ENCODE measurements at places on chromosomes 1 and 21.
A peak's percentile ranks its signal among the peaks of the same experiment; 100 is the strongest.

GRCh38 chr1:31040038-31040437 is 25.5 kb downstream of the PUM1 start:
- DNase-seq, result no peak

GRCh38 chr1:83531521-83532309 is 467.2 kb downstream of the TTLL7 start:
- DNase-seq, result no peak

DNA sequence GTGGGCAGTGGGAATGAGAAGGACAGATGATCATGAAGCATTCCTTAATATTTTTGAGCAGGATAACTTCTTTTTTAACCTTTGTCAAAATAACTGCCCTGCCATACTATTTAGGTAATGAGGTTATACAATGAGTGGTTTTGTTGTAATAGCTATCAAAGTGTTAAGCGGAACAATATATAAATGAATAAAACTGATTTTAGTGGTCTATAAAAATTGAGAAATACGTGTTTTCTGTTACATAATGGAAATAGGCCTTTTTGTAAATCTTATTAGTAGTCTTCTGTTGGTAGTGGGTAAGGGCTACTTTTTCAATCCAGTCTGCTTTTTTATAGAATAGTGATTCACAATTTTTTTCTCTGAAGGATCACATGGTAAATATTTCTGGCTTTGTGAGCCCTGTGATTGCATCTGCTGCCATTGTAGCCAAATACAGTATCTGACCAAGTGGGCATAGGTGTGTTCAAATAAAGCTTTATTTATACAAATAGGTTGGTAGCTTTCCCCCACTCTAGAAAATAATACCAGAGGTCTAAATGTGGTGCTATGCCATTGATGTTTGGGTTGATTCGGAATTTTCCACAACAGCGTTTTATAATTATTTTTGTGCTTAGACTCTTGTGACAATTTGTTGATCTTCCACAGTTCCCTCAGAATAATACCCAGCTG is 4.3 kb downstream of the NEK7 start:
- no peak for DNase-seq

GRCh38 chr1:223455470-223455869 is 62.3 kb downstream of the CCDC185 start:
- peak; percentile 9 for DNase-seq

GRCh38 chr1:200845360-200845759 is 27.4 kb upstream of the GPR25 start:
- DNase-seq, result no peak

DNA sequence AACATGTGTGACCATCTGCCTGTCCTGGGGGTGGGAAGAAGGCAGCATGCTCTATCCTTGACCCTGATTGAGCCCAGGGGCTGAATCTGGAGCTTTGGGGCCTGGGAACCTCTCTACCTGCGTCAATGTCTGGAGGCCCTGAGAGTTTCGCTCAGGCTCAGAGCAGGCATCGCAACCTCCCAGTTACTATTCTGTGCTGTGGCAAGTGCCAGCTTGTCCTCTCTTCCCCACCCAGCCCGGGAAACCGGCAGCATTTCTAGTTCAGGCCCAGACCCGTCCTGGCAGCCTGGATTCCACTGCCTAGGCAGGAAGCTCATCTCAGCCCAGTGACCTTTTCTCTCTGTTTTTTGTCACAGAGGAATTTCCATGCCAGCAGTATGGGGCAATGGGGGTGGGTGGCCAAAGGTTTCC is 10.0 kb upstream of the IRF6 start:
- DNase-seq, result no peak

- DNase-seq, result no peak
These were observed 3.1 kb upstream of the GBP6 start for GRCh38 chr1:89360716-89361115.

DNA sequence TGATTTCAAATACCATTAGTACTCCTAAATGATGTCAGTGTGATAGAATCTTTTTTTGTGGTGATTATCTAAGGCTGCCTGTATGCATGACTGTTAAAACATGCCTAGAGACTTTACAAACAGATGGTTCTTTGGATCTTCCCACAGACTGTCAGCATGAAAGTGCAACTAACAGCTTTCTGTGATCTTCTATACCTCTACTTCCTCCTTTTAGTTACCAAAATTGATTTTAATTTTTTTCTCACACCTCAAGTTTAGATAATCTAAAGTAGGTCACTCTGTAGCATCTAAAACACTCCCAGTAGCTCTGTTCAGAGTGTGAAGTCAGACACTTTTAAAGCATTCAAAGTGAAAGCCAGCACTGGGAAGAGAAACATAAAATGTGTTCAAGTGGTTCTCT is 534.5 kb downstream of the PTPRC start:
- DNase-seq, result peak; percentile 22

- no peak for DNase-seq
These were observed 64.8 kb upstream of the PPM1J start for GRCh38 chr1:112779665-112780526.

DNA sequence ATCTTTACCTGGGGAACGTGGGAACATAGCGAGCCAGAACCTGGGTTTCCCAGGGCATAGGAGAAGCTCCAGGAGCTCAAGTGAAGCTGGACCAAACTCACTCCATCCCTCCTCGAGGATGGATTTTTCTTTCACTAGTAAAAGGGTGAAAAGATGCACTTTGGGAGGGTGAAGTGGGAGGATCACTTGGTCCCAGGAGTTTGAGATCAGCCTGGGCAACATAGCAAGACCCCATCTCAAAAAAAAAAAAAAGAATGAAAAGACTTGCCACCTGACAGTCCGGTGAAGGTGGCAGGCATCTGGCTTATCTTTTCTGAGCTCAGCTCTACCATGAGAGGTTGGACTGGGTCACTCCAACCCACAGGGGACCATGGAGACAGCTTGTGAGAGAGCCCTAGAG is 42.3 kb downstream of the CHAF1B start:
- no peak for DNase-seq

- no peak for DNase-seq
These were observed 31.6 kb downstream of the FMO4 start for GRCh38 chr1:171345536-171345935.

DNA sequence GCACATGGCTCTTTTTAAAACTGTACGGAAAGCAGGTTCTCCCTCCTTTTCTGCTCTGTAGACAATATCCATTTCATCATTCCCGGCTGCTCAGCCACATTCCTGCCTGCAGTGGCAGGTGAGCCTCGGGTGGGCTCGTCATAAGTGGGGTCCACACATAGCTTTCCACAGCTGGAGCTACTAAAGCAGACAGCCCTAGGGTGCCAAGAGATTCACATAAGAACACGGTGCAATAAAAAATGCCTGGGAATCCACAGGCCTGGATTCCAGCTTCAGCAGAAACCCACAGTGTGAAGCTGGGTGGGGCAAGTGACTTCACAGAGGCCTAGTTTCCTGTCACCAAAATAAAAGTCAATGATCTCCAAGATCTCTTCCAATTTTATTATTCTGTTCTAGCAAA is 96.4 kb downstream of the MIS18A start:
- DNase-seq, result no peak

DNA sequence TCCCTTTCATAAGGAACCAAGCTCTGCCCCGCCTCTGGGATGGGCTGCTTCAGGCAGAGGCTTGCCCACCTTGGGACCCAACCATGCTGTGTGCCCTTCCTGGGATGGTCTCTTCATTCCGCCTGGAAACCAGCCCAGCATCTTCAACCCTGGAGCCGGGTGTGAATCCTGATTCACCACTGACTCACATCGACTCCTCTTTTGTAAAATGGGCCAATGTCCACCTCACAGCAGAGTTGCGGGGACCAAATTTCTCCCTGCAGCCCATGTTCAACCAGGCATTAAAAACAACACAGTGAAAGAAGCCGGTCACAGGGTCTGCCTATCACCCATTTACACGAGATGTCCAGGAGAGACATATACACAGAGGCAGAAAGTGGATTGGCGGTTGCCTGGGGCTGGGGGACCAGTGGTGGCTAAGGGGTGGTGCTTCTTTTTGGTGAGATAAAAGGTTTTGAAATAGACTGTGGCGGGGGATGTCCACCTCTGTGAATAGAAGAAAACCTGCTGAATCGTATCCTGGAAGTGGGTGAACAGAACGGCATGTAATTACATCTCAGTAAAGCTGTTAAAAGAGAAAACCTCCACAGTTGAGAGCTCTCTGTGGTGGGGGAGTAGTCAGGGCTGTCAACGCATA is 6.9 kb upstream of the GPR153 start:
- DNase-seq, result peak; percentile 75

DNA sequence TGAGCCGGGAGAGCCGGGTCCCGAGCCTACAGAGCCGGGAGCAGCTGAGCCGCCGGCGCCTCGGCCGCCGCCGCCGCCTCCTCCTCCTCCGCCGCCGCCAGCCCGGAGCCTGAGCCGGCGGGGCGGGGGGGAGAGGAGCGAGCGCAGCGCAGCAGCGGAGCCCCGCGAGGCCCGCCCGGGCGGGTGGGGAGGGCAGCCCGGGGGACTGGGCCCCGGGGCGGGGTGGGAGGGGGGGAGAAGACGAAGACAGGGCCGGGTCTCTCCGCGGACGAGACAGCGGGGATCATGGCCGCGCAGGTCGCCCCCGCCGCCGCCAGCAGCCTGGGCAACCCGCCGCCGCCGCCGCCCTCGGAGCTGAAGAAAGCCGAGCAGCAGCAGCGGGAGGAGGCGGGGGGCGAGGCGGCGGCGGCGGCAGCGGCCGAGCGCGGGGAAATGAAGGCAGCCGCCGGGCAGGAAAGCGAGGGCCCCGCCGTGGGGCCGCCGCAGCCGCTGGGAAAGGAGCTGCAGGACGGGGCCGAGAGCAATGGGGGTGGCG is 371 bp downstream of the ARID1A start:
- no peak for DNase-seq

GRCh38 chr1:61091455-61091854 is 9.1 kb downstream of the NFIA start:
- DNase-seq, result no peak

DNA sequence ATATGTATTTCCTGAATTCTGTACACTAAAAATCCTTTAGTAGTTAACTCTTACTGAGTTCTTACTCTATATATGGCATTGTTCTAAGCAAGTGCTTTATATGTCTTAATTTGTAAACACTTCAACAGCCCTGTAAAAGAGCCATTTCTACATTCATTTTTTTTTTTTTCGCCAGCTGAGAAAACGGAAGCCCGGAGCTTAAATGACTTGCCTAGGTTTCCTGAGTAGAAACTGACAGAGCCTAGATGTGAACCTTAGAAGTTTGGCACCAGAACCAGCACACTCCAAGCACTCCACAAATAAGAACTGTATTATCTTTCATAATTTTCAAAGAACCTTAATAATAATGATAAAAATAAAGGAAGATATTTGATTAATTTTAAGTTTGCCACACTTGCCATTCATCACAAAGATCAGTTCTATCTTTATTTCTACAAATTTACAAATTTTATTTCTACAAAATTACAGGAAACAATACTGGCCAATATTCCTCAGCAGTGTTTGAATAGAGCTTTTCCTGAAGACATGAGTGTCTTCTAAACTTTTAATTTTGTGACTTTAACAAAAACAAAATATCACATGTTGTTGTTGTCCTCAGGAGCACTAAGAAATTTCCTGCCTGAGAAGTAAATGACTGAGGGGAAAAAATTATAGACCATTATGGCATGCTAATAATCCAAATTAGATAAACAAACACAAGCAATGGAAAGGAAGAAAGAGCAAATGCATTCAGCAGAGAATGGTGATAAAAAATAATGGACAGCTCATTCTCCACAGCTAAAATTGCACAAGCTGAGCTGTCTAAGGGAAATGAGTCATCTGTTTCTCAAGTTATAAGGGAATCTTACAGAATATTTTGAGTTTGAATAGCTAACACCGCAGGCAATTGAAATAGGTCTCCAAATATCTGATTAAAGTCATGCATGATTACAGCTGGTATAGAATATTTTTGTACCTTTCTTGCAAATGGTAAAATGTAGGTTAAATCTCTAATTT is 71.2 kb downstream of the DPYD start:
- peak; percentile 86 for DNase-seq

- DNase-seq, result no peak
These were observed 12.2 kb upstream of the SPEN start for GRCh38 chr1:15835205-15835740.

GRCh38 chr1:51526248-51526647 is 7.2 kb upstream of the EPS15 start:
- no peak for DNase-seq

DNA sequence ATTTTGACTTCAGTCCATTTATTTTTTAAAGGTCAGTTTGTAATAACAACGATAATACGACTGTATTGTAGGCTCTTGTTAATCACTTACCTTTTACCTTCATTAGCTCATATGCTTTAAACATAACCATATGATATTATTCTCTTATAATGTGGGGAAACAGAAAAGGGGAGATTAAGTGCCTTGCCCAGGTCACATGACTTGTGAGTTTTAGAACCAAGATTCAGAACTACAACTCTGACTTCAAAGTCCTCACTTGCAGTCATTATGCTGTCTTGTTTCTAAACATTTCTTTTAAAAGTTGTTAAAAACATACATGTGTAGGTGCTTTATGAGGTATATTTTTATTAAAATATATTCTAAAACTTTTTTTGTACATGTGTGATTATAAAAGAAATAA is 41.1 kb downstream of the SUCO start:
- DNase-seq, result no peak

DNA sequence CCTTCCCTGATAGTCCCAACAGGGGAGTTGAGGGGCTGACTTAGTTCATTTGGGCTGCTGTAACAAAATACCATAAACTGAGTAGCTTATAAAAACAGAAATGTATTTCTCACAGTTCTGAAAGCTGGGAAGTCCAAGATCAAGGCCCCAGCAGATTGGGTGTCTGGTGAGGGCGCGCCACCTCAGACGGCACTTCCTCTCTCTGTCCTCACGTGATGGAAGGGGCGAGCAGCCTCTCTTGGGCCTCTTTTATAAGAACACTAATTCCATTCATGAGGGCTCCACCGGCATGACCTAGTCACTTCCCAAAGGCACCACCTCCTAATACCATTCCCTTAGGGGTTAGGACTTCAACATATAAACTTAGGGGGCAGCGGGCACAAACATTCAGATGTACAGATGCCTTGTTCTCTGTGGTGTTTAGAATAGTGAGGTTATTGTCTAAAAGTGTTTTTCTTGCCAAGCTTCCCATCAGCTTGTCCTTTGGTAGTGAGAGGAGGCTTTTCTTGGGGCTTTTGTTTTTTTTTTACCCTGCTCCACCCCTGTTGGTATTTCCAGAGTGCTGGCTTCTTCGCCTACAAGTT is 20.3 kb downstream of the NIPAL3 start:
- peak; percentile 56 for DNase-seq

GRCh38 chr1:214349008-214349407 is 68.0 kb downstream of the SMYD2 start:
- DNase-seq, result no peak

GRCh38 chr1:231159202-231159962 is 2.5 kb upstream of the TRIM67 start:
- DNase-seq, result no peak

Data from RPMI7951 (cell line).